ENCODE measurements at places on chromosomes 3 and 15.
A peak's percentile ranks its signal among the peaks of the same experiment; 100 is the strongest.

GRCh38 chr3:101248736-101249135 is 71.6 kb downstream of the IMPG2 start:
- no peak for DNase-seq

DNA sequence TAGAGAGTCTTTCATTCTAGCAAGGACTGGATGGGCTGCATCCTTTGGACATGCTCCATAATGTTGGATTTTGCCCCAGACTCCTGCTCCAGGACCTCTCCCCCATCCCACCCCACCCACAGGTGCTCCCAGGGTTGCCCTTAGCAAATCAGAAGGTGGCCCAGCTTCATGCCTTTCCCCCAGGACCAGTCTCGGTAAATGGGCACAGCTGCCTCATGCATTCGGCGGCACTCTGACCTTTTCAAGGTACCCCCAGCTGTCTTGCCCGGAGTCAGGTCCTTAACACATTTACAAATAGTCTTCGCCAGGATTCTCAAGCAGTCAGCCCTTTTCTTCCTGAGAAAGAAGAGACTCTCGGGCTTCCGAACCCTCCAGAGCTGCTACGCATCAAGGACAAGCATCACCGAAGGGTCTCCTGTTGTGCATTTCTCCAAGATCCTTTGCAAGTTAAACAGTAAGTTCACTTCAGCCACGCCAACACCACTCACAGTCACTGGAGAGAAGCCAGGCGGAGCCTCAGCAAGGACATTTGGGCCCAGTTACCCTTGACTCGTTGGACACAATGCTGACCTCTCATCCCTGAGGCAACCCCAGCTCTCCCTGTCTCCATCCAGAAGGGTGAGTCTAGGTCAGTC is 287.8 kb downstream of the FAM43A start:
- no peak for DNase-seq

DNA sequence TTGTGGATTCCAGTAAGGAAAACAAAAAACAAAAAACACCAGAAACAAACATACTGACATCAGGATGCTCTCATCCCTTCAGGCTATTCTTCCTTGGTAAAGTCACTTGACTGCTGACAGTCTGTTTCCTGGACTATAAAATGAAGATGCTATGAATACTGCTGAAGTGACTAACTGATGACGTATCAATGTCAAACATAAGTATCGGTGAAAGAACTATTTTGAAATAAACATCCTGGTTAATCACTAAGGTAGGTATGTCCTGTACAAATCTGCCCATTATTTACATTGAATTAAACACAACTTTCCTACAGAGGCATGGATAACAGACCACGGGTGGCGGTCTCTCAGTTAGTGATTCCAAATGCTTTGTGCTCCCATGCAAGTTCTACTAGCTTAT is 45.9 kb downstream of the CHAC1 start:
- DNase-seq = no peak

DNA sequence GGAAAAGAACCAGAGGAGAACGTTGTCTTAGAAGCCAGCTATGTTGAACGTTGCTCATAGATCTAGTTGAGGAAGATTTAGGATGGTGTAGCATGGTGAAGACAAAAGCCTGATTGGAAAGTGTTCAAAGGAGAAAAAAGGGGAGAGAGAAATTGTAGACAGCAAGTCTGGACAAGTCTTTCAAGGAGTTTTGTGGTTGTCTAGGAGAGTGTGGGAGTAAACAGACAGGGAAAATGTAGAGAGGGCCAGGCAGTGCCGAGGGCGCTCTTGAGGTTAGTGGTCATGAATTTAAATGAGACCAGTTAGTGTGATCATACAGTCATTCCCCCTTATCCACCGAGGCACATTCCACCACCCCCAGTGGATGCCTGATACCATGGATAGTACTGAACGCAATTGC is 167.5 kb upstream of the IL12A start:
- DNase-seq = no peak

- no peak for DNase-seq
Measured at GRCh38 chr15:65409036-65409631, 13.6 kb downstream of the IGDCC4 start.

- no peak for DNase-seq
Measured at GRCh38 chr3:23438657-23439056, 235.5 kb downstream of the UBE2E2 start.

DNA sequence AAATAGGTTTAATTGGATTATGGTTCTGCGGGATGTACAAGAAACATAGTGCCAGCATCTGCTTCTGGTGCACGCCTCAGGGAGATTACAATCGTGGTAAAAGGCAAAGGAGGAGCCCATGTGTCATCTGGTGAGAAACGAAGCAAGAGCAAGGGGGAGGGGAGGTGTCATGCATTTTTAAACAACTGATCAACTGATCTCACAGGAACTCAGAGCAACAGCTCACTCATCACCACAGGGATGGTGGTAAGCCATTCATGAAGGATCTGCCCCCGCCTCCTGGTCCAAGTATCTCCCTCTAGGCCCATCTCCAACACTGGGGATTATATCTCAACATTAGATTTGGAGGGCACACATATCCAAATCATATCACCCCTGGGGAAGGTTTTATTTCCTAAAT is 42.1 kb upstream of the FGF7 start:
- no peak for DNase-seq

GRCh38 chr3:87673132-87673531 is 385.7 kb downstream of the CGGBP1 start:
- DNase-seq = no peak

DNA sequence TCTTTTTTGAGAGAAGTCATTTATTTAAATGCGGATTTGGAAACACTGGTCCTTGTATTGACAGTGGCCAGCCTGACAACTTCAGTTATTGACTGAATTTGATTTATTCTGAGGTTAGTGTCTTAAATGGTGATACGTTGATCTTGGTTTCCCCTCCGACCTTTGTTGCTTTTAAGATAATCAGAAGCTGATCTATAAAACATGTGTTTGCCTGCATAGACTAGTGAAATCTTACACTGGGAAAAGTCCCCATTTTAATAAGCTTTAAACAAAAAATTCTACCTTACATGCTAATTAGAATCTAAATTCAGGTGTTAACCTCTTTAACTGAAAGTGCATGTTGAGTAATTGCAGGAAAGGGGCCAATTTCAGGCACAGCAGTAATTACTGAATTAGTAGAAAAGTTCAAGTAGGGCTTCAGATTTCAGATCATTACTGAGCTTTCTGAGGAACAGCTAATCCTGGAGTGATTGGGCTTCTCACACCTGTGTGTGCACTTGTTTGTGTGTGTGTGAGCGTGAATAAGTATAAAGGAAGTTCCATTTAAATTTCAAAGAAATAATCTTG is 221.4 kb downstream of the SOX2 start:
- no peak for DNase-seq

DNA sequence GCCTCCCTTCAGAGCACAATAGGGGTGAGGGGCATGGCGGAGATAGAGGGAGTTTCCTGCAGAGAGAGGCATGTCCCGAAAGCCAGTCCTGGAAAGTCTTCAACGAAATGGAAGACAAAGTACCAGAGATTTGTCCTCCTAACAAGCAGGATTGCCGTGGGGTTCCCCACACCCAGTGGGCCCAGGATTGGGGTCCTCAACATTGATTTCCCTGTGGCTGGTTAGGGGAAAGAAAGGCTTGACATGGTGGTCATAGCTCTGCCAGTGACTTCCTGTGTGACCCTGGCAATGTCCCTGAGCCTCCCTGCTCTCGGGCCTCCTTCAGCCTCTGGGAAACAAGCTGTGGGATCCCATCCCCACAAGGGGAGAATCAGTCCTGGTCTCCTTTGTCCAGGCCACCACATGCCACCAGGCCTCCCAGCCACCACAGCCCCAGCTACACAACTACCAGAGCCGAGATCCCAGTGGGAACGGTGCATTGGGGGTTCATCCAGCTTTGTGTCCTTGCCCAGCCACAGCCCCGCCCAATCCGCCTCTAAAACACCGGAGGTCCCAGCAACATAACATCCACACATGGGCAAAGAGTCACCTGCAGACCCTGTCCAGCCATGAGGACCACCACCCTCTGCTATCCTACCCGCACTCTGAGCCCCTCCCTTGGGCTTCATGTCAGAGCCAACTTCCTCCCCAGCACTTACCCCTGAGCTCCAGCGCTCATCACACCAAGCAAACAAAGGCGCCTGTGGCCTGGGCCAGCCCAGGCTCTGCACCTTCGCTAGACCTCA is 63.0 kb downstream of the ADAMTS17 start:
- DNase-seq = no peak

DNA sequence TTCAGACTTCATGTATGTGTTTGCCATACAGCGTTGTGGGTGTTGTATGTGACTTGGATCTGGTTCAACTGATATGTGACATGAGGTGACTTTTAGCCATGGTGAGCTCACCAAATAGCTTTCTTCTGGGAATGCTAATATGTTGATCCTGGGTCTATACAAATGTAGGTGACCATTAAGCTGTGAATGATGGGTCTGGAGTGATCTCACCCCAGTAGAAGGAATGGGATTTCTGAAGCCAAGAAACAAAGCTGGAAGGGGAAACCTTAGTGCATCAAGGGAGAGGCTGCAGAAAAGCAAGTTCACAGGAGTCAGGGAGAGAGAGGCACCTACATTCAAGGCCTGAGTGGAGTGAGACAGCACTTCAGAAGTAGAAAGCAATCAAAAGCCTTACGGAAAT is 421.0 kb upstream of the THRB start:
- DNase-seq = no peak

- DNase-seq = no peak
Measured at GRCh38 chr3:102083473-102083872, 234.2 kb downstream of the NFKBIZ start.

GRCh38 chr15:78628227-78628626 is 7.4 kb upstream of the CHRNA3 start:
- no peak for DNase-seq

DNA sequence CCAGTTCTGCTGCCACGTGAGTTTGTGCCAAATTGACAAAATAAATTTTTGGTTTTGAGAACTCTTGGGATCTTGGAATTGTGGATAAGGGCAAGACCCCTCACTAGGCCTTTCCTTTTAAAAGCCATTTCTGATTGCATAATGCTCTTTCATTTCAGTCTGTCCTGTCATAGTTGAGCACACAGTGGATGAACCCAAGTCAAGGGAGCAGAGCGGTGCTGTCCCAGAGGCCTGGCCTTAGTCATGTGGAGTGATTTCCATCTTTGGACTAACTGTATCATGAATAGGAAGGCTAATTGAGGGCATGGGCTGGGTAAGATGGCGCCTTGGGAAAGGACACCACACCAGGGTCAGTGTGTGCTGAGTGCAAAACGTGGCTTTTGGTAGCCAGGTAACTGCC is 304.0 kb downstream of the UACA start:
- DNase-seq = no peak

- DNase-seq = no peak
Measured at GRCh38 chr3:127214975-127215374, 22.0 kb downstream of the PRR23E start.

DNA sequence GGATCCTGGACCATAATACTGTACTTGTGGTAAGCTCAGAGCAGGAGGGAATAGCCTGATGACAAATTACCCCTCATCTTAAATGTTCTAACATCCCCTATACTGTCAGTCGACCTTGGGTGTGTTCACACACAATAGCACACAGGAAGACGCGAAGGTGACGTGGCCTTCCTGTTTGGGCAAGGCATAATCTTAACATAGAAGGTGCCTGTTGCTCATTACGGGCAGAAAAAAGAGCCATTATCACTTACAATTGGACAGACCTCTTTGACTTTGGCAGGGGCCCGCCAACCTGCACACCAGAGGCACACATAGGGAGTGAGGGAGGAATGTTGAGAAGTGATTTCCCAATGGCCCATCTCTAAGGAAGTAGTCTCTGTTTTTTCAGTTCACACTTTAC is 144.2 kb downstream of the ANO10 start:
- DNase-seq = no peak

GRCh38 chr15:60583946-60584345 is 105.0 kb upstream of the ICE2 start:
- DNase-seq = no peak

DNA sequence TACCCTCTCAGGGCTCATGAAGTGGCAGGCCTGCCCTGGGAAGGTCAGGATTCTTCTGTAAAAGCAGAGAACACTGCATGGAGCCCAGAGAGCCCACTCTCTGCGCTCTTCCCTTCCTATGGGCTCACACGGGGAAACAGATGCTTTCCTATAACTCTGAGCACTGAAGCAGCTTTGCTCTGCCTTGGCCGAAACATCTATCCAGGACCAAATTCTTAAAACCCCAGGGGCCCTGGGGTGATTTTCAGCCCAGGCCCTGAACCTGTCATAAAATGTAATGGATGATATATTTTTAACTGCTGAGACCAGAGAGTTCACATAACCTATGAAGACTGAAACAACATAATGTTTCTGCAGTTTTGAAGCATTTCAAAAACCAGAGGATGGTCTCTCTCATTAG is 249.9 kb upstream of the CTDSPL start:
- peak; percentile 73 for DNase-seq

DNA sequence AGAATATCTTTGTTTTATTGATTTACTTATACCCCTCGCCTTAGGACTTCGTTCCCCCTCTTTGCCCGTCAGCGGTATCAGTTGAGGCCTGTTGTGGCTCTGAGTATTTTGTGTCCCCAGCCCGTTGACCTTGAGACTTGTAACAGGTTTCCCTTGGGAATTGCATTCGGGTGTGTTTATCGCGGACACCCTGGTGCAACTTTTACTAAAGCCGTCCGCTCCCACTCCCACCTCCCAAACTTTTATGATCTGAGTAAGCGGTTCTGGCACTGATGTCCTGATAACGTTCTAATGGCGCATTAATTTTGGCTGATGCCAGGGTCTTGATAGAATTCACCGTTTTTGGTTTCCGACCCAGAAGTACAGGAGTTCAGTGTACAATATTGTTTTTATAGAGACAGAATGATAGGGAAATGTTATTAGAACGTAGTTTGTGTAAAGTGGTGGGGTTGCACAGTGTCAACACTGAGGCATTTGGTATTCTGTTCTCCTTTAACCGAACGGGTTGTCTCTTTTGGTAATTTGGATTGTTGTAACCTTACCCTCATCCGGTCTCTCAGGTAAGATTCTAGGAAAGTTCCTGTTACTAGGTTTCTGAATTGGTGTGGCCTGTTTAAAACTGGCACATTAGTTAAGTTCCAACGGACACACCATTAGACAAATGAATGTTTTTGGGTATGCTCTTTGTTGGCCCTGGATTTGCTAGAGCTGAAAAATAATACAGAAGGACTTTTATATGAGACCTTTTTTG is 47.8 kb downstream of the OIP5 start:
- DNase-seq = peak; percentile 30

DNA sequence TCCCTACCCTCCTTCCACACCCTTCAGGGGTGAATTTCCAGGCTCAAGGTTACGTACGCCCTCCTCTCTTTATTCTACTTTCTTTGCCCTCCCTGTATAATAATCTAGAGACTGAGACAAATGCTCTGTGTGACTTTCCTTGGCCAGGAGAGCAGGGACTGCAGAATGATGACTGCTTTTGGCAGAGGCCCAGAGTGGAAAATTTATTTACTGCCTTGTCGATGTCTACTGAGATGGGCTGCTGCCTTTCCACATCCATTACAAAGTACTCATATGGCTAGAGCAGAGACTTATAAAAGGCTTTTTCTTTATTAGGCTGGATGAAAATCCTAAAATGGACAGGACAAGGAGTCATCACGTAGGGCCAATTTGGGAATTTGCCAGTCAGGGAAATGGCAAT is 576.2 kb downstream of the TUSC7 start:
- DNase-seq = no peak

GRCh38 chr15:80475572-80475971 is 71.4 kb downstream of the ARNT2 start:
- DNase-seq = no peak

Data from muscle of arm (tissue), 14 donors.